Fibroblast of skin of abdomen (primary cell): ENCODE measurements at places on chromosomes 16 and 17.

GRCh38 chr16:30902029-30902972 lies 5.9 kb downstream of the CTF1 start:
- peak; percentile 64 for DNase-seq

DNA sequence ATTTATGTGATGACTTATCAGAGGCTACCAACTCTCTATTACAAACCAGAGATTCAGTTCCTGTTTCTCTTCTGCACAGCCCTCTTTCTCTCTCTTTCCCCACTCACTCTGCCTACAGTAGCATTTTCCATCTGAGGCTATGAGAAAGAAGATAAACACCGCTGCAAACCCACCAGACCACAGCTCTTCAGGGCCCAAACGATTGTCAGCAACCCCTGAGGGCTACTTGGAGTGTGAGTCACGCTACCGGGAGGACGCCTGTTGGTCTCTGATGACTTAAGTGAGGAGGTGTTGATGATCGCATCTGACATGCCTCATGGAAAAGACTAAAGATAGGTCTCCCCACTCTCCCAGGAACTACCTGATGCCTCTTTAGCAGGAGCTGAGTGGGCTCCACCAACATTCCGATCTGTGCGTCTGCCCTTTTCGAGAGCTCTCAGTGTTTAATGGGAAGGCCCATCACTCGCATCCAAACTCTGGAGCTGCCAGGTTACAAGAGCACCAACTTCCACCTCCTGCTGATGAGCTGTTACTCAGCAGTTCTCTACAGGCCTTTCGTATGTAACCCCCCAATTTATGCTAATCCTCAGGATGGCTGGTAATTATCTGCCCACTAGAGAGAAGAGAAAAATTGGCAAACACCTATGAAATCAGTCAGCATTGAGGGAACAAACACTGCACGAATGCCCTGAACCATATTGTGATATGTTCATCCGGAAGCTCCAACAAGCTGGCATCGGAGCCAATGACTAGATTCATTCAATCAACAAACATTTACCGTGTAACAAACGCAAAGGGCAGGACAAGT lies 9.2 kb downstream of the GRIN2A start:
- DNase-seq = peak; percentile 75

DNA sequence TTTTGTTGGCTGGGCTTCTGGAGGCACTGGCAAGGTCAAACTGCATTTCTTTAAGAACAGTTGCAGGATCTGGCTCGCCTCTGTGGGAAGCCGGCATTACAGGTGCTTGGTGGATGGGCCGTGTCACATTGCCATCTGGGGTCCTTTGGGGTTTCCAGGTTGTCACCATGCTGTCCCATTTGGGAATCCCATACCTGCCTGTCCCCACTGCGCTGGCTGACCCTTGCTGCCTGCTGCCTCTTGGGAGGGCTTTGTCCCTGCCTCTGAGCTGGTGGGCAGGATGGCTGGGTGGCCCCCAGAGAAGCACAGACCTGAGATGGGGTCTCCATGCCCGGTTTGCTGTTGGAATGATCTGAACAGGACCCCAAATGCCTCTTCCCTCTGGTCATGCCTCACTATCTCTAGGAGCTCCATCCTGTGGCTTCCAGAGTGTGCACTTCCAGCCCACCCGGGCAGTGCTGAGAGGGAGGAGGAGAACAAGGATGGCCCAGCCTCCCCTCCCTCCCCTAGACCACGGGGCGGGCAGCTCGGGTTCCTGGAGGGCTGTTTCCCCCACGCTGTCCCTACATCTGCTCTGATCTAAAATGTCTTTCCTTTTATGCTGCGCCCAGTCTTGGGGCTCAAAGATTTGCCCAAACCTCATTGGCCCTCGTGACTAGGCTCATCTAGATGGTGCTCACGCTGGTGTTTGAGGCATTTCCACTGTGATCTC lies 28.0 kb downstream of the OR1D5 start:
- DNase-seq = no peak

DNA sequence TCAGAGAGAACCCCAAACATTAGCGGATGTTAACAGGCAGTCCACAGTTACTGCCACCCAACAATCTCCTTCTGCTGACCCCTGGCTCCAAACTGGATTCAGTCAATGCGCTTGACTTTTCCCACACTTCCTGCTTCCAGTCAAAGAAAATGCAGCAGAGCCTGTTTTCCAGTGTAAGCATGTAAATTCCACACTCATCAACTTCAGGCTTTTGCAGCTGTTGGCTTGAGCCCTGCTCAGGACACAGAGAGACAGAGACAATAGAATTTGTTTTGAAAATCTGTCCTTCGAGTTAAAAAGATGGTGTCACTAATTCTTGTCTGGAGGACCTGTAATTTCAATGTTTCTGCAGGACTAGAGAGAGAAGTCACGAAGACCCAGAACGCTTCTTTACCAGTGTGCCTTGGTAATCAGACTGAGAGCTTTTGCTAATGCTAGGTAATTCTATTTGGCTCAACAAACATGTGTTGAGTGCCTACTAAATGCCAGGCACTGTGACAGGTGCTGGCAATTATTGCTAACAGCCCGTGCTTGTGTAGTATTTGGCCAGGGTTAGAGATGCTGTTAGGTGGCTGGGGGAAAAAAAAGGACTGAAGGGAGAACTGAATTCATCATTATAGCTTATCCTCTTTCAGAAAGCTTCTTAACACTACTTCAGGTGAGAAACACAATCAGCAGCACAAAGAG lies 32.5 kb downstream of the HOXB1 start:
- DNase-seq = no peak

GRCh38 chr16:85168732-85169256 lies 56.5 kb upstream of the CIBAR2 start:
- peak; percentile 77 for DNase-seq

DNA sequence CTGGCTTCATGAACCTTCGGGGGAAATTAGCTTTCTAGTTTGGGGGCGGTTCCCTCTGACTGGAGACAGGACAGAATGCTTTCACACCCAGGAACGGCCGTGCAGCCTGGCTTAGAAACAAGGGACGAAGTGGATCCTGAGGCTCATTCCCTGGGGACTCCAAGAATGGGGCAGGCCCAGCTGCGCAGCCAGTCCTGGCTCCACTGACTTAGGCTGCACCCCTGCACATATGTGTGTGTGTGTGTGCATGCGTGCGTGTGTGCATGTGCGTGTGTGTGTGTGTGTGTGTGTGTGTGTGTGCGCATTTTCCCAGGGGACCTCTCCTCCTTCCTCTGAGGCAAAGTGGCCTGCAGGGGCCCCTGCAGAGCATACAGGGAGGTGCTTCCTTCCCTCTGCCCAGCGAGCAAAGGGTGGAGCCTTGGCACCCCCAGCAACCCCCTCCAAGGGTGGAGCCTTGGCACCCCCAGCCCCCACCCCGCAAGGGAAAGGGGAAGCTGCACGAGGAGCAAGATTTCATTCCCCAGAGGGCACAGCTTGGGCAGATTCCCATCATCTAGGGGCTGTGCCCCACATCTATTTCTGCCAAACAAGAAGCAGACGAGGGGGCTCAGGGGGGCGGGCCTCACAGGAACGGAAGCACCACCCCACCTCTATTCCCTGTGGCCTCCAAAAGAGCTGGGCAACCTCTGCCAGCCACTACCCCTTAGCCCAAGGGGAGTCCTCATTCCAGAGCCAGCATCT lies 97.6 kb upstream of the CBX4 start:
- DNase-seq = no peak

DNA sequence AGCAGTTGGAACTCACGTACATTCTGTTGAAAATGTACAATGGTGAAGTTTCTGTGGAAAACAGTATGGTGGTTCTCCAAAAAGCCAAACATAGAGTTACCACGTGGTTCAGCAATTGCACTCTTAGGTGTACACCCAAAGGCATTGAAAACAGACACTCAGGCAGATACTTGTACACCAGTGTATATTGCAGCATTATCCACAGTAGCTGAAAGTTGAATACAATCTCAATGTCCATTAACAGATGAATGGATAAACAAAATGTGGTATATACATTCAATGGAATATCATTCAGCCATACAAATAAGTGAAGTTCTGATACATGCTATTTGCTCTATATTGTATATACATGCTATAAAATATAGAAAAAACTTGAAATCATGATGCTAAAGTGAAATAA lies 23.2 kb downstream of the TBX2 start:
- DNase-seq = no peak

GRCh38 chr17:48457080-48457836 lies 27.2 kb upstream of the SKAP1 start:
- DNase-seq = peak; percentile 49

DNA sequence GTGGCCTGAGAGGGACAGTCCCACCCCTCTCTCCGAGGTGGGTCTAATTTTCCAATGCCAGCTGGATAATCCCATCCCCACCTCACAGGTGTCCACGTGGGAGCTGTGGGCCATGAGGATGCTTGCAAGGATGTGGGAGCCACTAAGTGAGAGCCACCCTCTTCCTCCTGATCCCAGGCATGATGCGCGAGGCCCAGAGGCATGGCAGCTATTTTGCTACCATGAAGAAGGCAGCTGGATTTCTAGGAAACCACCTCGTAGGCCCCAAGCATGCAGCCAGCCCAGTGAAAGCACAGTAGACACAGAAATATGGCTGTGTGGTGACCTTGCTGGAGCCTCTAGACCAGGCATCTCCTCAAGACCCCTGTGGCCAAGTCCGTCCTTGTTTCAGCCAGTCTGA lies 20.4 kb downstream of the KDM8 start:
- DNase-seq = no peak

DNA sequence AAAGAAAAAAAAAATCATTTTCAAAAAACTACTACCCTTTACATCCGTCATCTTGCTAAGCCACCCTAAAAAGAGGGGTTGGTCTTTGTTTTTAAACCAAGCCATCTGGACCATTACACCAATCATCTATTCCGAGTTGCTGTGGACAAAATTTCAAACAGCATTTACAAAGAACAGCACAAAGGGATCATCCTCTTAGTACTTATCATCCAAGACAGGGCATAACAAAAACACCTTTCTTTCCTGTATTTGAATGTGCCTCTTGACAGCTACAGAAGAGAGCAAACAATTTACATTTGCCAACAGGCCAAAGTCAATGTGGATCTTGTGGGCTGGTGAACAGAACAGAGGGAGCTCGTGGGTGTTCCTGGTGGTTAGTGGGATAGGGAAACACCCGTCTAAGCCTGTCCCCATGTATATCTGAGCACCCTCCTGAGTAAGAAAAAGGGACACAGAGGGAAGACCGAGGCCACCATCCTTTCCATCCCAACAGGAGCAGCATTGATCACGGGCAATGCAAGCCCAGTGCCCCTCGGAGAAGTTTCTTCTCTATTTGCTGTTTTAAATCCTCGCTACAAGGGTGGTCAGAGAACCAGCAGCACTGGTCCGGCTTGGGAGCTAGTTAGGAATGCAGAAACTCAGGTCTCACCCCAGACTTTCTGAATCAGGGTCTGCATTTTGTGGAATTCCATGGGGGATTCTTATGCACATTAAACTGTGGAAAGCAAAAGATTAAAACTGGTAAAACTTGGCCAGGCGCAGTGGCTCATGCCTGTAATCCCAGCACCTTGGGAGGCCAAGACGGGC lies 1.9 kb downstream of the SLC39A11 start:
- DNase-seq = no peak

- peak; percentile 69 for DNase-seq
These were observed 3.7 kb upstream of the HSD17B2 start for GRCh38 chr16:82031116-82032084.

DNA sequence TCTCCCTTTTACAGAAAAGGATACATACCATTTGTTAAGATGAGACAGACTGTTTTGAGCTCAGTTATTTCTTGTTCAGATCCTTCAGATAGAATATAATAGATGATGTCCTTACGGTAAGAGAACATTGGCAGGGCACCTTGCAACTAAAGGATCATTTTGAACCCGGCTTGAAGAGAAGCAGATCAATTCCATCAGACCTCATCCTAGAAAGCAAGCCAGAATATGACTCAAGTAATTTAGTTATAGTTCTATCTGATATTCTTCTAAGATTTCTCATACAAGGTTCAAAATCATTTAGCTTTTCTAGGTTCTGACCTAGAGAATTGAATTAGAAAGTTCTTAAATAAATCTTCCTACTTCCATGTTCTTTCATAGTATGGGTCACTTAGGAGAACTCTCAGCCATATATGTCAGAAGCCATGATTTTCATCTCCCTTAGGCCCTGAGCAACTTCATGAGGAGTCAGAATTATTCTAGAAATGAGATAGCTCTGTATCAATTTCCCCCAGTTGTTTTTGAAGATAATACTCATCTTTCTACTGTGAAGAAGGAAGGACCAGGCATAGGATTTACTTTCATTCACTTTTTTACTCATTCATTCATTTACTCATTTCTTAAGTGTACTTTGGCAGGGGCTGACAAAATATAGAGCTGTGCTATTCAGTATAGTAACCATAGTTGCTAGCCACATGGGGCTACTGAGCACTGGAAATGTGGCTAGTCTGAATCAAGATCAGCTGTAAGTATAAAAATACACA lies 2.5 kb upstream of the CMTM1 start:
- no peak for DNase-seq

GRCh38 chr17:57773557-57773956 lies 28.5 kb upstream of the CCDC182 start:
- no peak for DNase-seq

GRCh38 chr16:69328854-69329316 lies 1.5 kb downstream of the PDF start:
- no peak for DNase-seq

- DNase-seq = no peak
These were observed 174.3 kb upstream of the TNRC6C start for GRCh38 chr17:77783991-77784820.

DNA sequence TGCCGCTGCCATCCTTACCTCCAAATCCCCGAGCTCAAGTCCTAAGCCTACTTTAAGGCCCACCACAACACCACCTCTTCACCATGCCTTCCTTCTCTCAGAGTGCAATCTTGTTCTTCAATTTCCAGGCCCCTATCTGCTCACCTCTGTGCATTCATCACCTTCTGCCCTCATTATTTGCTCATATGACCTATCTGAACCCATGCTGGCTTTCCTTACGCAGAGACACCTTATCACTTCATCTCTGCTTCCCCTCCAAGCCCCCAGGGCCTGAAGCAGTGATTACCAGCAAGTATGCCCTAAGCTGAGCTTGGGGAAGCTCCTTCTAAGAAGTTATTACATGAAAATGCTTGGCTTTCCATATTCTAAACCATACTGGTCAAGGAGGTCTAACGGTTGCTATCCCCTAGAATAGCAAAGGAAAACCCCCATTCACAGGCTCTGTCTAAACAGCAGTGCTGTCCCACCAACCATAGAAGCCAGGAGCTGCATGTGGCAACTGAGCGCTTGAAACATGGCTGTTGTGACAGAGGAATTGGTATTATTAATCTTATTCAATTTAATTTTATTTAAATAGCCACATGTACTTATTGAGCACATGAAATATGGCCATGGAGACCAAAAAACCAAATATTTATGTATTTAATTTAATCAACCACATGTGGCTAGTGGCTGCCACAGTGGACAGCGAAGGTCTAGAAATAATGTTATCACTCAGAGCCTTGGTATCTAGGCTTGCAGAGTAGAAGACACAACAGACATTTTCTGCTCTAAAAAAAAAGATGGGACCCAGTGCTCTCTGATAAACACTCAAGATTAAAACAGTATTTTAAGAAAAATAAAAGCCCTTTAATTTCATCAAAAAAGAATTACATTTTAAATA lies 13.9 kb downstream of the USP7 start:
- no peak for DNase-seq

GRCh38 chr16:54688339-54688738 lies 242.3 kb upstream of the IRX5 start:
- DNase-seq = no peak
